ENCODE measurements at places on chromosomes 3 and 15. TPM values are rescaled to one million over a fixed set of nuclear protein-coding genes. Genes with fewer than 3 reads are reported as not detected.

DNA sequence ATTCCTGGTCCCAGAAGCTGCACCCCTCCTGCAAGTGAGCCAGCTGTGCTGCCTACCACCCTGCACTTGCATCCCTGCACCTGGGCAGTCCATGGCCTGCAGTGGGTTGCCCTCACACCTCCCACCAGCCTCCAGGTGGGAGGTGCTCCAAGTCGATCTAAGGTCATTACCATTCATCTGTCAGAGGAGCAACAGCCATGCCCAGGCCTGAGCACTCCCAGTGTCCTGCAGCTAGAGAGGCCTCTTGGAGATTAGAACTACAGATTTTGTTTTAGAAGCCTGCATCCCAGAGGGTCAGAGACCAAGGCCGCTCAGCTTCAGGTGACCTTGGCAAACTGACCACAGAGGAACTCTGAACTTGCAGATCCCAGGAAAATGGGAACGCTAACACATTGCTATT, 9.0 kb upstream of the ZXDC start:
- no peaks in the 10 kb centered on the region for H3K36me3 ChIP-seq
- DNase-seq, result no peak
- H3K27ac ChIP-seq, result no peak overlapping the region

DNA sequence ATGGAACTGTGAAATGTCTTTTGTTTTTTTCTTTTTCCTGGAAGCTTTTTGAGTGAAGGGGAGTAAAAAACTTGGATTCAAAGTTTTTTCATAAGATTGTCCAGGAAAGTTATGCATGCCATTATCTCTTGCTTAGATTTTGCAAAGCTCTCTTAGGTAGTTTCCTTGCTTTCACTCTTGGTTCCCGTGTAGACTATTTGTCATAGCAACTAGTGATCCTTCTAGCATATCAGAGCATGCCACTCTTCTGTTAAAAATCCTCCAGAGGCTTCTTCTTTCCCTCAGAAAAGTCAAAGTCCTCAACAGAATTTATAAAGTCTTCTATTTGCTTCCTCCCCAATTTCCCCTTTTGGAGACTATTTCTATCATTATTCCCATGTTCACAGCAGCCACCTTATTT, 21.1 kb downstream of the GTF2E1 start:
- no peak overlapping the region for H3K4me3 ChIP-seq
- no peak for DNase-seq
- H3K4me1 ChIP-seq, result no peaks in the 10 kb centered on the region
- no peaks in the 10 kb centered on the region for H3K27me3 ChIP-seq

DNA sequence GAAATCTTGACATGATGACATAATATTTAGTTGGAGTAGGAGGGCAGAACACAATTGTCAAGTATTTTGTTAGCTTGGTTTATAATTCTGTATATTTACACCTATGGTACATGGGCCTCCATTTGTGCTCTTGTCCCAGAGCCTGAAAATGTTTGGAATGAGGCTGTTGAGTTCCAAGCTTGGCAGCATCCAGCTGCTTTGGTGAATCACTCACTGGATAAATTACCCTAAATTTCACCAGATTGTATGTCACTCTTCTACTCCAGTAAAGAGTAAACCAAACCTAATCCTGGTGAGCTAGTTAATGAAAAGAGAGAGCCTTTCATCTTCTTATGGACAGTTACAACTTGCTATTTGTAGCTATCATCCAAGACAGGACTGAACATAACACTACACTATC, 928.7 kb downstream of the DIPK2A start:
- H3K27ac ChIP-seq, result no peak overlapping the region
- H3K4me3 ChIP-seq, result no peak overlapping the region
- DNase-seq, result no peak
- H3K4me1 ChIP-seq, result no peaks in the 10 kb centered on the region
- no peaks in the 10 kb centered on the region for H3K36me3 ChIP-seq
- H3K27me3 ChIP-seq, result no peaks in the 10 kb centered on the region

DNA sequence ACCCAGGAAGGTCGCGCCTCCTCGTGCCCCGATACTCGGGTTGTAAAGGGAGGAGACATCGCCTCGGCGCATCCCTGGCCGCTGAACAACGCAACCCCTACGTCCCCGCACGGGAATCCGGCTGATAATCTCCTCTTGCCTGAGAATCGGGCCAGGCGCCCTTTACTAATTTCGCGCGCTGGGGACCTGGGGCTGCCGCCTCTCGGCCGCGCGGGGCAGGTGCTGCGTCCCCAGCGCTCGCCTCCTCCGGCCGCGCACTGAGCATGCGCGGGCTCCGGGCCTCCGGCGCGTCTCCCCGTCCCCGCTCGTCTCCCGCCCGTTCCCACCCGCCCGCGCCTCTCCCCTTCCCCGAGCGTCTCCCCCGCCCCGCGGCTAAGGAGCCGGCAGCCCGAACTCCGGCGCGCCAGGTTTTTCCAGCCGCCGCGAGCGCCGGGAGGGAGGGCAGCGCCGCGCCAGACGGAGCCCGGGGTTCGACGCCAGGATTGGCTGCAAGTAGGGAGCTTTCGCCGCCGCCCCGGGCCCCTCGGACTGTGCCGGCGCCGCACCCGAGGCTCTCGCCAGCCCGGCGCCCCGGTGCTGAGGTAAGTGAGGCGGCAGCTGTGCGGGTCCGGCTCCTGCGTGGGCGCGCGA, at the start of gene CNTN4:
CNTN4 (plus strand) TSS at position 469 of the 630 bp plus-strand sequence.
- peak within 1 kb of the TSS; percentile 89 for H3K27ac ChIP-seq
- no peaks in the 10 kb centered on the region for H3K36me3 ChIP-seq
- peaks cover 3% of the 10 kb centered on the region for H3K4me1 ChIP-seq
- peak within 1 kb of the TSS; percentile 85 for H3K4me3 ChIP-seq
- no peaks in the 10 kb centered on the region for H3K27me3 ChIP-seq
- peak; percentile 23 for DNase-seq

- DNase-seq, result no peak
- H3K36me3 ChIP-seq, result no peaks in the 10 kb centered on the region
- no peaks in the 10 kb centered on the region for H3K27me3 ChIP-seq
- H3K4me3 ChIP-seq, result no peak overlapping the region
Measured at GRCh38 chr3:35448681-35449080, 190.6 kb upstream of the ARPP21 start.

GRCh38 chr3:149274220-149274619, 52.6 kb upstream of the CP start:
- H3K36me3 ChIP-seq, result no peaks in the 10 kb centered on the region
- no peak for DNase-seq
- H3K27ac ChIP-seq, result peak overlapping the region; percentile 51
- H3K4me1 ChIP-seq, result peaks cover 32% of the 10 kb centered on the region

DNA sequence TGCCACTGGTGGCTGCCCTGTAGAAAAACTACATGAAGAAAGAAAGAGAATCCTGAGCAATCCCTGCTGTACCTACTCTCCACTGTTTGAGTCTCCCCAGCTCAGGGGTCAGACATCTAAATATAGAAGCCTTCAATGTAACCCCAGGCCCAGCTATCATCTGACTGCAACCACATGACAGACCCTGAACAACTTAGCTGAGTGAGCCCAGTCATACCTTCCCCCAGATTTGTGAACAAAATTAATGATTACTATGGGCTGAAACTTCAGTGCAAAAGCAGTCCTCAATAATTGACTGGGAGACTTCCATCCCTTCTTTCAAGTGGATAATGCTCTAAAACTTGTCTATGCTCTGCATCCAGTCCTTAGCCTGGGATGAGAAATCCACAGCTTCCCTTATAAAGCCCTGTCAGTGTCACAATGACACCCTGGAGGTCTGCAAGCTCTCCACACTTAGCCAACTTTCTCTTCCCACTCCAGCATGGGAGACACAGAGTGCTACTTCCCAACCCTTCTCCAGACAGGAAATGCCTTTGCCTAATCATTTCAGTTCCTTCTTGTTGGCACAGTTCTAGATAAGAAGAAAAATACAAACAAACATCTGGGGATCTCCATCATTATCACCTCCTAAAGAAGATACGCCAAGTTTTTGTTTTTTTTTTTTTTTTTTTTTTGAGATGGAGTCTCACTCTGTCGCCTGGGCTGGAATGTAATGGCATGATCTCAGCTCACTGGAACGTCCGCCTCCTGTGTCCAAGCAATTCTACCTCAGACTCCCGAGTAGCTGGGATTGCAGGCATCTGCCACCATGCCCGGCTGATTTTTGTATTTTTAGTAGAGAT, 198.5 kb upstream of the GADL1 start:
- H3K4me1 ChIP-seq, result no peaks in the 10 kb centered on the region
- H3K27ac ChIP-seq, result no peak overlapping the region
- H3K36me3 ChIP-seq, result no peaks in the 10 kb centered on the region
- no peak for DNase-seq

- H3K27me3 ChIP-seq, result no peaks in the 10 kb centered on the region
- no peak for DNase-seq
Measured at GRCh38 chr3:30671527-30672286, 65.3 kb downstream of the TGFBR2 start.

- H3K27me3 ChIP-seq, result no peaks in the 10 kb centered on the region
- peak overlapping the region; percentile 75 for H3K4me3 ChIP-seq
- peak overlapping the region; percentile 99 for H3K27ac ChIP-seq
- H3K36me3 ChIP-seq, result no peaks in the 10 kb centered on the region
Measured at GRCh38 chr15:25849157-25849921, 13.8 kb downstream of the ATP10A start.

MYEF2 gene
- total RNA-seq, result 168 TPM

- no peak for DNase-seq
- H3K27ac ChIP-seq, result no peak overlapping the region
- no peaks in the 10 kb centered on the region for H3K36me3 ChIP-seq
- H3K4me1 ChIP-seq, result peaks cover 58% of the 10 kb centered on the region
- H3K4me3 ChIP-seq, result no peak overlapping the region
Measured at GRCh38 chr15:101244036-101244781, 7.6 kb downstream of the CHSY1 start.

GNAI2 gene
- total RNA-seq, result 183 TPM

DNA sequence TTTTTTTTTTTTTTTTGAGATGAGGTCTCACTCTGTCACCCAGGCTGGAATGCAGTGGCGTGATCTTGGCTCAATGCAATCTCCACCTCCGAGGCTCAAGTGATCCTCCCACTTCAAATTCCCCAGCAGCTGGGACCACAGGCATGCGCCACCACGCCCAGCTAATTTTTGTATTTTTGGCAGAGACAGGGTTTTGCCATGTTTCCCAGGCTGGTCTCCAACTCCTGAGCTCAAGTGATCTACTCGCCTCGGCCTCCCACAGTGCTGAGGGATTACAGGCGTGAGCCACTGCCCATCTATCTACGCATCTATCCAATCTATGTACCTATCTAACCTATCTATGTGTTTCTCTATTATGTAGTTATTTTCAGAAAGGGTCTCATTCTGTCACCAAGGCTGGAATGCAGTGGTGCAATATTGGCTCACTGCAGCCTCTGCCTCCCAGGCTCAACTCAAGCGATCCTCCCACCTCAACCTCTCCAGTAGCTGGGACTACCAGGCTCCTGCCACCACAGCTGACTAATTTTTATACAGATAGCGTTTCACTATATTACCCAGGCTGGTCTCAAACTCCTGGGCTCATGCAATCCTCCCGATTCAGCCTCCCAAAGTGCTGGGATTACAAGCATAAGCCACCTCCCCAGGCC, 20.2 kb upstream of the GPX1 start:
- peaks cover 20% of the 10 kb centered on the region for H3K36me3 ChIP-seq
- H3K27me3 ChIP-seq, result no peaks in the 10 kb centered on the region
- peaks cover 18% of the 10 kb centered on the region for H3K4me1 ChIP-seq

GRCh38 chr3:125078951-125079674, 23.3 kb upstream of the HEG1 start:
- DNase-seq, result no peak
- H3K4me1 ChIP-seq, result no peaks in the 10 kb centered on the region

DNA sequence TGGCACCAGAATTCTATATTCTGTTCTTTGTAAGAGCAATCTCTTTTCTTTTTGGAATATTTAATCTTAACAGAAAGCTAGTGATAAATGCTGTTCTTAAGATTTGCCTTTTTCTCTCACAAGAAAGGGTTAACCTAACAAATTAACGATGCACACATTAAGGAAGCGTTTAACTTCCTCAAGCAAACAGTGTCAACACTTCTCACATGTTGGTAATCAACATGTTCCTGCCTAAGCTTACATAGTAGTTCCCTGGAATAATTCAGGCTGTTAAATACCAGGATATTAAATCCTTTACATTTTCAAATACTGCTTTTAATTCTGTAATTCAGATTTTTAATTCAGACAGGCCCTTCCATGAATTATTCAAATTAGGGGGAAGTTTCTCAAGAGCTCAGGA, 67.4 kb upstream of the RPL35A start:
- peaks cover 41% of the 10 kb centered on the region for H3K36me3 ChIP-seq
- no peak overlapping the region for H3K27ac ChIP-seq
- no peak overlapping the region for H3K4me3 ChIP-seq
- no peaks in the 10 kb centered on the region for H3K4me1 ChIP-seq
- H3K27me3 ChIP-seq, result no peaks in the 10 kb centered on the region
- DNase-seq, result no peak

DNA sequence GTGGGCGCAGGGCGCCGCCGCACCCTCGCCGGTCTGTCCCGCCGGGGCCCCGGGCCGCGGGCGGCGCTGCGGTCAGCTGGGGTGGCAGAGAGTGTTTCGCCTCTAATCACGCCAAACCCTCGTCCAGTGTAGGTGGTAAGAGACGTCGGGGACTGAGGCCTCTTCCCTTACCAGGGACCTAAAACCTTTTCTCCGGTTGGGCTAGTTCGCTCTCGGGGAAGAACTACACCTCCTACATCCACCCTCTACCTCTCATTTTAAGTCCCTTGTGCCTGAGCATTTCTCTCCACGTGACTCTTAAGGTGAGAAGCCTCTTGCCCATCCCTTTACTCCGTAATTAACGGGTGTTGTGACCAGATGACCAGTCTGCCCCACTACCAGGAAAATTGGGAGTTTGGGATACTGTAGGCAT, 520 bp downstream of the TMEM42 start:
- peak overlapping the region; percentile 82 for H3K4me3 ChIP-seq
- DNase-seq, result no peak
- no peaks in the 10 kb centered on the region for H3K27me3 ChIP-seq
- H3K36me3 ChIP-seq, result no peaks in the 10 kb centered on the region
- H3K4me1 ChIP-seq, result peaks cover 12% of the 10 kb centered on the region

- H3K4me1 ChIP-seq, result peaks cover 42% of the 10 kb centered on the region
- H3K27ac ChIP-seq, result no peak overlapping the region
- no peak for DNase-seq
- no peaks in the 10 kb centered on the region for H3K27me3 ChIP-seq
- no peak overlapping the region for H3K4me3 ChIP-seq
- no peaks in the 10 kb centered on the region for H3K36me3 ChIP-seq
Measured at GRCh38 chr15:35603856-35604255, 57.9 kb upstream of the DPH6 start.

GRCh38 chr3:182405759-182406158, 387.5 kb upstream of the ATP11B start:
- H3K27ac ChIP-seq, result no peak overlapping the region
- H3K36me3 ChIP-seq, result no peaks in the 10 kb centered on the region
- DNase-seq, result no peak
- H3K27me3 ChIP-seq, result no peaks in the 10 kb centered on the region
- H3K4me1 ChIP-seq, result no peaks in the 10 kb centered on the region

GRCh38 chr15:72155003-72155621, 36.9 kb downstream of the SENP8 start:
- H3K27ac ChIP-seq, result peak overlapping the region; percentile 83
- H3K27me3 ChIP-seq, result no peaks in the 10 kb centered on the region
- no peaks in the 10 kb centered on the region for H3K4me1 ChIP-seq
- no peaks in the 10 kb centered on the region for H3K36me3 ChIP-seq
- H3K4me3 ChIP-seq, result peak overlapping the region; percentile 73
- DNase-seq, result peak; percentile 71

NRROS gene
- 17.9 TPM for total RNA-seq

MNS1 gene
- 0.28 TPM for total RNA-seq
